NCI-H1417 treated with DMSO at 0.1 percent for 48 hours (cell line): ENCODE measurements at places on chromosomes 1 and 21.

DNA sequence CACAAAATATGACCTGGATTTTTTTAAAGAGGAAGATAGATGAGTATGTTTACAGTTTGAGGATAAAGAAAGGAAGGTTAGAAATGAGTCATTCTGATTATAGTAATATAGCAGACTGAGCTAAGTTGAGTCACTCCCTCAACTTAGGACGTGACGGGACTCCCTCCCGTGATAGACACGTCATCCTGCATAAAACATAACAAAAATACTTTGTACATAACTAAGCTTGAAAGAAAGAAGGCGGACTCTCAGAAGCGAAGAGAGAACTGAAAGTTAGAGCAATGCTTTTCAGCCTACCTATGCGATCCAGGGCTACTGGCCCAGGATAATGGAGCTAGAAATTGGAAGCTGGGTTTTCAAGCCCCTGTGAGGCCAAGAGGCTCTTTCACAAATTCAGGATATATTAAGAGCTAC is 53.0 kb upstream of the DESI2 start:
- DNase-seq, result no peak

DNA sequence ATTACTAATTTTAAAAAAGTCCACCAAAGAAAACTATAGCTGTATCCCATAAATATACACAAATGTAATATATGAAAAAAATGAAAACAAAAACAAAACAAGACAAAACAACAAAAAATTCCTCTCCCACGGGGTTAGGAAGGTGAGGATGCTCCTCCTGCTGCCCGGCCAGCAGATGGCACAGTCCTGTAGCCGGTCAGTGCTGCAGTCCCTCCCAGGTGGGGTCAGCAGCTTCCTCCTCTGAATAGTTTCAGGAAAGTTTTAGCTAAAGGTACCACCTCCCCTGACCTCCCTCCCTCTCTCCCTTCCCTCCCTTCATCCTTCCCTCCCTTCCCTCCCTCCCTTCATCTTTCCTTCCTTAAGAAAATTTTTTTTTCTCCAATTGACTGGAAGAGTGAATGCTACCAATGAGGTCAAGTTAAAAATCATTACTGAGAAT is 67.8 kb upstream of the BCL10 start:
- DNase-seq, result no peak

DNA sequence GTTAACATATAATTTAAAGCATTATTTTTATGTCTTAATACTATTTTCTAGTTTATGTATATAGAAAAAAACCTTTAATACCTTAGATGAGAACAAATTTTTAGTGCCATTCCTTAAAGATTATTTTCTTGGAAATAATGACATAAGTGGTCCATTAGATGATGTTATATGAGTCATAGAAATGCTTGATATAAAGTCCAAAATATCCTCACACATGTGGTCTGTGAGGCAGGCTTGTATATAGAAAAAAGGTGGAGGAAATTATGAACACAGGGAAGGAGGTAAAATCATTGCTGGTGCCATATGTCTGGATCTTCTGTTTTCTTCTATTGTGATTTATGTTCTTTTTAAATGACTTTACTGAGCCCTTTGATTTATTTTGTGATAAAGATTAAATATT is 79.3 kb downstream of the MAP3K7CL start:
- no peak for DNase-seq

- no peak for DNase-seq
Measured at GRCh38 chr1:151002611-151003010, 4.1 kb downstream of the MINDY1 start.

DNA sequence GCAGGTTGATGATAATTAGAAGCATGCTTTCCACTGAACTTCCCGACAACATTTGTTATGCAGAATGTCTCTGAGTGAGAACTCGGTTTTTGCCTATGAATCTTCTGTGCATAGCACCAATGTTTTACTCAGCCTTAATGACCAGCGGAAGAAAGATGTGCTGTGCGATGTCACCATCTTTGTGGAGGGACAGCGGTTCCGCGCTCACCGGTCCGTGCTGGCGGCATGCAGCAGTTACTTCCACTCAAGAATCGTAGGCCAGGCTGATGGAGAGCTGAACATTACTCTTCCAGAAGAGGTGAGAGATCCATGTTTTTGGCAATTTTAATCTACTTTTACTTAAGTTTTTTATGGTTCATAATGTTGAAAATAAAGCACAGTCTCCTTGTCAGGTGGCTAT is 22.5 kb downstream of the BACH1 start:
- DNase-seq, result no peak

GRCh38 chr1:233496993-233497392 is 116.9 kb upstream of the KCNK1 start:
- DNase-seq, result no peak

- no peak for DNase-seq
Measured at GRCh38 chr1:98045211-98045766, 124.5 kb upstream of the DPYD start.

GRCh38 chr1:55081905-55082296 is 42.6 kb downstream of the PCSK9 start:
- no peak for DNase-seq

DNA sequence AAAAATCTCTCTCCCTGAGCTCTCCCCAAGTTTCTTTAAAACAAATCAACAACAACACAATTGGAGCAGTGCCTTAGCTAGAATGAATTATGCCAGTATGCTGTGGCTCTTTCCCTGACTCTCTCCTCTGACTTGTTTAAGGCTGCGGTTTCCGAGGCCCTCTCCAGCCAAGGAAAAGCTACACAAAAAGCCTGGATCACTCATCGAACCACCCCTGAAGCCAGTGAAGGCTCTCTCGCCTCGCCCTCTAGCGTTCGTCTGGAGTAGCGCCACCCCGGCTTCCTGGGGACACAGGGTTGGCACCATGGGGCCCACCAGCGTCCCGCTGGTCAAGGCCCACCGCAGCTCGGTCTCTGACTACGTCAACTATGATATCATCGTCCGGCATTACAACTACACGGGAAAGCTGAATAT is 1.9 kb downstream of the S1PR1 start:
- DNase-seq, result no peak

DNA sequence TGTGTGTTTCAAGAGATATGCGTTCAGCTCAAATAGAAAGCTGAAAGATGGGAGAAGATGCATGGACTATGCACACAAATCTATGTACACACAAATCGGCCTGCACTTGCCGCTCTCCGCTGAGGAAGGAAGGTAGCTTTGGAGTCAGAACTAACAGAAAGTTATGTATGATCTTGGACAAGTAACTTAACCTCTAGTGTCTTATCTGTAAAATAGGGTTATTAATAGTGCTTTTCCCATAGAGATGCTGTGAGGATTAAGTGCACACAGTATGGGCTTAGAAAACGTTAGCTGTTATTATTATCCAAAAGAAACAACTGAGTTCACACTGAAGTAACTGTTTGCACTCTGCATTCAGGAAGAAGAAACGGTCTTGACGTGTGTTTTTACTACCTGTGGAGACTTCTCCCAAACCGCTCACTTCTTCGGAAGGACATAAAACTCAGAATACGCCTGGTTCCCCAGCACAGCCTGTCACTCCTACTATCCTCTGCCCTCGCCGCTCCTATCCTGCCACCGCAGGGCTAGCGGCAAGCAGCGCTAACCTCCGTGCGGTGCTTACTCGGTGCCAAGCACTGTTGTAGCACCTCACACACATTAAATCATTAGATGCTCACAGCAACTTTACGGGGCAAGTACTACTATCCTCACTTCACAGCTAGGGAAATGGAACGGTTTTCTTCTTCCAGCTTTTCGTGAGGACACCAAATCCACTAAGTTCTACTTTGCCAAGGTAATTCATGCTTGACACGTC is 1.3 kb downstream of the TGFBR3 start:
- DNase-seq, result no peak
